ENCODE measurements at places on chromosomes 4 and X.
A peak's percentile ranks its signal among the peaks of the same experiment; 100 is the strongest.

- no peak for DNase-seq
Observed at GRCh38 chrX:6244666-6245065, 16.0 kb upstream of the NLGN4X start.

DNA sequence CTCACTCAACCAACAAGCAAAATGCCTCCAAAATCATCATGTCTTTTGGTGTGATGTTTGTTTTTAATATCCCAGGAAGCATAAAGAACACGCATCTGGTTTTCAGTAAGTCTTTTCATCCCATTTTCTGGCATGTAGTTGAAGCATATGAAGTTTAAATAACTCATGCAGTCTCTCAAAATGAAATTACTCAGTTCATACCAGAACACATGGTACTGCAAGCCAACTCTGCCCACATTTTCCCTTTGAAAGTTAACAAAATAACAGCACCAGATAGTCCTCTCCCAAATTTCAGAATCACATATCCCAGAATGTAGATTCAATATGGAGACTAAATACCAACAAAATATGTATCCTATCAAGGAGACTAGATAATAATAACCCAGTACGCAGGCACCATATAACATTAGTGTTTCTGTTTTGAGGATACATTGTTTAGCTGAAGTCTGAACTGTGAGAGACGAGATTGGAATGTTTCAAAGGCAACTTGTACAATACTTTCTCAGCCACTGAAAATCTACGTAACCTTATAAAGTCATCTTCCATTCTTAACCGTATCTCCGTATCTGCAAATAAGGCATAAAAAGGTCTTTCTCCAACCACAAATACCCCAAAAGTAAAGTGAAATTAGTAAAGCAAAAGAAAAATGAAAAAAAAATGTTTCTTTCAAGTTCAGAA, 23.1 kb downstream of the CORIN start:
- no peak for DNase-seq

GRCh38 chrX:13180807-13181206, 136.4 kb upstream of the FAM9C start:
- DNase-seq: peak; percentile 84

DNA sequence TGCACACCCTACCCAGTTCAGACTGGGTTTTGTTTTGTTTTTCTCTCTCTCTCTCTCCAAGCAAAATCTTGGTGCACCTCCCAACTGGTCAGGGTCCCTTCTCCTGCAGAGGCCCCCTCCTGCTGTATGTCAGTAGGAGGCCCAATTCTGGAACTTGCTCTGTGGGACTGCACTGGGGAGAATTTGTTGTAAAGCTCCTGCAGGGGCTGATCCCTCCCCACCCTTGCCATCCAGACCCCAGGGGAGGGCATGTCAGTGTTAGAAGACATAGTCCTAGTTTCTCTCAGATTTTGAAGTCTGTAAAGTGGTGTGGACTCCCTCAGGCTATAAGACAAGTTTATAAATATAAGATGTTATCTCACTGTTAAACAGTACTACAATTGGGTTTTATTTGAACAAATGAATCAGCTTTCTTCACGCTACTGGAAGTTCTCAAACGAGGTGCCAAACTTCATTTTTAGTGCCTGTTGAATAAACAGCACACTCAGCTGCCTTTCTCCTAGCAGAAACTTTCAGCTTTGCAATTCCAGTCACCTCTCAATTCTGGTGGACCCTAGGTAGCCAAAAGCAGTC, 88.6 kb upstream of the FRMPD3 start:
- DNase-seq: no peak

GRCh38 chr4:54065282-54066087, 1.1 kb upstream of the CHIC2 start:
- DNase-seq: peak; percentile 26

DNA sequence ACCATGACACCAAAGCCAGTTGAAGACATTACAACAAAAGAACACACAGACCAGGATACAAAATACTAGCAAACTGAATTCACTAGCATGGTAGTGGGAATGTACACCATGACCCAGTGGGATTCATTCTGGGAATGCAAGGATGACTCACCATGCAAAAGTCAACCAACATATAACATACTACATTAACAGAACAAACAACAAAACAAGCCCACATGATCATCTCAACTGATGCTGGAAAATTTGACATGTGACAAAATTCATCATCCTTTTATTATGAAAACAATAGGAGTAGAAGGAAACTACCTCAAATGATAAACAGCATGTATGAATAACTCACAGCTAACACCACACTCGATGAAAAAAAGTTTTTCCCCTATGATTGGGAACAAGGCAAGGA, 190.2 kb downstream of the DCLK2 start:
- peak; percentile 32 for DNase-seq

DNA sequence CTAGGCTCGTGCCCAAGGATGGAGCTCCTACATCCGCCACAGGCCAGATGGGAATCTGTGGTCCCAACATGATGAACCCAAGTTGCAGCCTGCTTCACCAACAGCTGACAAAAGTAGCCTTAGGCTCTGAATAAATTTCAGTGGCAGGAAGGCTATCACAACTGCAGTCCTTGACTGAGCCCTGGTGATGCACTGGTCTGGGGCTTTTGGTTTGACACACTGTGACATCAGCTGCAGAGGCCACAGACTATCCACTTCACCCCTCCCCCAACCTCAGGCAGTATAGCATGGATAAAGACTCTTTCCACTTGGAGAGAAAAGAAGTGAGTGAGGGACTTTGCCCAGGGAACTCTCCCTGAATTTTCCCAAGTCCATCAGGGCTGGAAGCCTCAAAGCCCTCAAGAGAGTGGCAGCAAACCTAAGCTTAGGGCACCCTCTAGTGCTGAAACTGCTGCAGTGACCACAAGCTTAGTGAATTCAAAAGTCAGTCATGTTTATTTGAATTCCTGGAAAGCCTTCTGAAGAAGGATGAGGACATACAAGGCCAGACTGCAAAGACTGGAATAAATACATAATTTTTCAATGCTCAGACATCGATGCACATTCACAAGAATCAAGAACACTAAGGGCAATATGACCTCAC, 135.0 kb upstream of the TENT5D start:
- peak; percentile 26 for DNase-seq

DNA sequence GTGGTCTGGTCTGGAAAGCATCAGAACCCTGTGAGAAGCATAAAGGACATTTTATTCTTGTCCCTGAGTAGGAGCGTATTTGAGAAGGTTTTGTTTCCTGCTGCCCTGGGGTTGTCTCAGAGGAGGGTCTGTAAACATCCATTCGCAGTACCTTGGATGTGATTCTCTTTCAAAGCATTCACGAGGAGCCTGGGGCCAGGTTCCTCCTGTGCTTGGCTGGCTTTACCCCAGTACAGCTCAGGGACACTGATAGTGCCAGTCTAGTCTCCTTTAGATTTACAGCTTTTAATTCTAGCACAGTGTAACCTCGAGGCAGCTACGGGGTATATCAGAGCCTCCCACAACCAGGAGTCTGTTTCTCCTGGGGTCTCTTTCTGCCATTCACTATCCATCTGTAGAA, 2.7 kb downstream of the CLRN2 start:
- no peak for DNase-seq

GRCh38 chr4:10734697-10735096, 50.1 kb upstream of the CLNK start:
- DNase-seq: no peak

DNA sequence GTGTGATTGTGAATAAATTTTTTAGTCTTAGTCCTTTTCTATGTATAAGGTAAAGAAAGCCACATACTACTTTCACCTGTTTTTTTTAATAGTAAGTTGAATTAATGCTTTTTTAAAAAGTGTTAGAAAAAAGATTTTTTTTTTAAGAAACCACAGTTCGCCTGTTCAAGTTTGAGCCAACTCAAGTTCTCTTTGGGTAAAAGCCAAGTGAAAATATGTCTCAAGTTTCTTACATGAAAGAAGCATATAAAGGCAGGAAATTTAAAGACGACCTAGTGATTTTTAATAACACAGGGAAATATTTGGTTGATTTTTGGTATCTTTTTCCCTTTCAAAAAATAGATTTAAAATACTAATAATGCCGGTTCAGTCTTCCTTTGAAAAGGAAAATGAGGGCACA, 369.9 kb upstream of the NR3C2 start:
- DNase-seq: peak; percentile 15

DNA sequence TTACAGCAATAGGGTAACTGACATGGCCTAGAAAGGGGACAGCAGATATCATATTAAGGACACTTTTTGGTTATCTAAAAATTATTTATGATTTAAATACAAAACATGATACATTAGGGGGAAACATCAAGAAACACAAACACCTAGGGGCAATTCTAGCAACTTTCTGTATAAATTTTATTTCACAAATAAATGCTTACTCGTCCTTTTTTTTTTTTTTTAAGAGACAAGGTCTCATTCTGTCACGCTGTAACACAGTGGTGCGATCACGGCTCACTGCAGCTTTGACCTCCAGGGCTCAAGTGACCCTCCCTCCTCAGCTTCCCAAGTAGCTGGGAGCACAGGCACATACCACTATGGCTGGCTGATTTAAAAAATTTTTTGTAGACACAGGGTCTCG, 151.8 kb upstream of the BCOR start:
- no peak for DNase-seq

DNA sequence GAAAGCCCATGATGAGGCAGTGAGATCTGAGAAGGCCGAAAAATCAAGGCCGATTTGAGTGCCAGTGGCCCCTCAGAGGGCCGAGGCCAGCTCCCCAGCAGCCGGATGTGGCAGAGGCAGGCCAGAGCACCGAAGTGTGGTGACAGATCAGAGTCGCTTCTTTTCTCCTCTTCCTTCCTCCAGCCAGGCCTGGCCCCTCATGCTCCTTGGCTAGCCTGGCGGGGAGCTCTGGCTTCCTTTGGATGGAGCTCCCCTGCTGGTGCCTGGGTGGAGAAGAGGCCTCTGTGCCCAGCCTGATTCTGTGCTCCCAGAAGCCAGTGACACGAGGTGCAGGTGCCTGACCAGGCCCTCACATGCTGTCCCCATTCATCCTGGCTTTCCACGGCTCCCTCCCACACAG, 127.2 kb upstream of the PABPC4L start:
- no peak for DNase-seq

DNA sequence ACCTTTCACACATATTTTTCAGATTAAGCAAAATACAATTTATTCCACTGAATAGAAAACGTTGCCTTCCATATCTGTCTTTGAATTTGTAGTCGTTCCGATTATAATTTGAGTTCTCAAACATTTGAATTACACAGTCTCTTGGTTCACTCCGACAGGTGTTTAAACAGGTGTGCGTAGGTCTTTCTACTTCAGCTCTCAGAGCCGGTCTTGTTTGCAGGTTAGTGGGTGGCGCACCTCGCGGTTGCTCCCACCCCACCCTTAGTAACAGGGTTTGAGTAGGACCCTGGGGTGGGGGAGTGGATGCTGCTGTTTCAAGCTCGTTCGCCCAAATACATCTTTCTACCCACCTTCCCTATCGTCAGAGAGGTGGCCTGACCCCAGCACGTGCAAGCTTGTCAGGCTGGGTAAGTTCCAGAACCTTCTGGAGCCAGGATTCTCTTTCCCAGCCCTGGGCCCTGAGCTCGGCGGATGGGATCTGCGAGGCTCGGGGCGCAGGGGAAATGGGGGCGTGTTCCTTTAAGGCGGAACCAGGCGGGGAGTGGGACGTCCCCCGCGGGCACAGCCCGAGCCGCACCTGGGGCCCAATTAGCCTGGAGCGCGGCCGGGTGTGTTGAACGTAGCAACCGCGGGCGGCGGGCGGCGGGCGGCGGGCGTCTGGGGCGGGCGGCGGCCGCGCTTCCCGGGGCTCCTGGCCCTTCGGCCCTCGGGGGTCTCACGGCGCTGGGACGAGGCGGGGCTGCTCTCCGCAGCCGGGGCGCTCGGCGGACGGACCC, at the start of gene FAM149A:
TSS of gene FAM149A (plus strand) at position 591 of the 776 bp plus-strand sequence.
- no peak for DNase-seq

- no peak for DNase-seq
Observed at GRCh38 chr4:70704215-70704930, 16.0 kb downstream of the UTP3 start.

DNA sequence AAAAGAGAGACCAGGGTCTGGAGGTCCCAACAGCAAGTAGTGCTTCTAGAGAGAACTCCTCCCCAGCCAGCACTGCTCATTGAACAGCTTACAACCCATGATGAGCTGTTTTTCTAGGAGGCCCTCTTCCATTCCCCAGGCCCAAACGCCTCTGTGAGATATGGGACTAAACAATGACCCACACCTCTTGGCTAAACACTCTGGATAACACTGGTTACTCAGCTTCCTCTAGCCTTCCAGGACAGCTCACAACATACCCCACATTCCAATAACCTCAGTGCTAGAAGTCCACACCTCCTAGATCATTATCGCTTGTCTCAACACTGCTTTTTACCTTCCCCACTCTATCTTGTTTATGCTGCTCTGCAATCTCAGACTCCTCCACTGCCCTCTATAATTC, 35.4 kb upstream of the PGRMC2 start:
- peak; percentile 90 for DNase-seq

DNA sequence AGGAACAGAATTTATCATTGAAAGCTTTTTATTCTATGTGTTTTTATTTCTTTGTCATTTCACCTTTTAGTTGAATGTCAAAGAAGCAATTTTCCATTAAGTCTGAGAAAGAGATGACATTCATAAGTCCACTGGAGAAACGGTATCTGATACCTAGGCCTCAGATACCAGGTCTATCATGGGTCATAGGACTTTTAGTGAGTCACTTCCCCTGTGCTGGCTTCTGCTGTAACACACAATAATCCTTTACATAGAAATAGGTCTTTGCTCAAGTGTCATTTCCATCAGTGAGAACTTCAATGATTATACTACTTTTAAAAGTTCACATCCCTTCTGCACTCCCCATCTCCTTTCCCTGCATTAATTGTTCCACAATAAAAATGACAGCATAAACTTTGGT, 125.5 kb upstream of the ARMCX2 start:
- DNase-seq: no peak

DNA sequence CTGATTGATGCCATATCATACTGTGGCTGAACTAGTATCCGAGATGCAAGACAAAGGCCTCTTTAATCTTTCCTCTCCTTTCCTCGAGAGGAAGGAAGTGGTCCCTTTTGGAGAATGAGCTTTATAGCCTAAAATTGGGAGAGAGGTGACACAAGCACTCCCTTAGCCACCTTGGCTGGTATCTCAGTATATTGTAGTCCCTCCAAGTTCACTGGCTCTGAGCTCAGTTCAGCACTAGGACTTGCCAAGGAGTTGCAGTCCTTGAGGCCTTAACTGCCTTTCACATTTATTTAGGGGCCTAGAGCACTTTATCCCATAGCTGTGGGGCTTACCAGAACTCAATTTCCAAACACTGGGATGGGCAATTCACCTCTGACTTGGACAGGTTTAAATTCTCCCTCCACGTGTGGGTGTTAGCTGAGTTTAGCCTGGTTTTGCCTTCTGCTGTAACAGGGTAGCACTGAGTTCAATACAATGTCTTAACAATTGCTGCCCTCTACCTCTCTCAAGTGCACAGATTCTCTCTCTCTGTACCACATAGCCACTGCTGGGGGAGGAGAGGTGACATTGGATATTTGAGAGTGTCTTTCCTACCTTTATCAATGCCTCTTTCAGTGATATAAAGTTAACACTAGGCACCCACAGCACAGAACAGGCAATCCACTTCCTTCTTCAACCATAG, 216.4 kb downstream of the TECRL start:
- no peak for DNase-seq

DNA sequence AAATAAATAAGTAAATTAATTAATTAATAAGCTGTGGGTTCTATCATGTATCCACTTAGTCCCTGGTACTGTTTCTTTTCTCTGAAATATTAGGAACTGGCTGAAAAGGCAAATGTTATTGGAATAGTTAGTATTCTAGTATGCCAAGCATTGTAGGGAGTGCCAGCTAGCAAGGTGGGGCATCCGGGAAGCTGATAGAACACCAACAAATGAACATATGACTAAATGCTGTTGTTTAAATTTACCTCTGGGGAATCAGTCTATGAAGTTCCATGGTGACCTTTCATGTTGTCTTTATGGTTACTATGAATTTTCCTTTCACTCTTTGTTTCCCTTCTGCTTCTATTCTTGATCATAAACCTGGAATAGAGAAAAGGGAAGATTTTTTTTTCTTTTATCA, 32.7 kb downstream of the NUDT6 start:
- peak; percentile 46 for DNase-seq

Data from bronchial epithelial cell (primary cell).